ENCODE measurements at places on chromosomes 5 and 9.

DNA sequence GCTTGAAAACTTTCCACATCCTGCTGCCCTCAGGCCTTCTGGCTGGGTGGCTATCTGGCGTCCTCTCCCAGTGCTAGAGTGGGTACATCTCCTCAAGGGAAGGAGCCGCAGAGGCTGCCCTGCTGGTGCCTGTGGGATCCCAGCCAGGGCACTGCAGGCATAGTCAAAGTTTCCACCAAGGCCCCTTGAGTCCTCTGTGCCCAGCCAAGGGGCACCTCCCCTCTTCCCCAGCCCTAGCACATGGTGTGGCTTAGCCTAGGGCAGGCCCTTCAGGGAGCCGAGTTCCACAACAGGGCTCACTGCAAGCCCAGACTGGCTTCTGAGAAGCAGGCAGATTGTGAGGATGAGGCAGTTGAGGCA is 103.2 kb downstream of the RGS3 start:
- no peak for DNase-seq

- DNase-seq = peak; percentile 72
Measured at GRCh38 chr5:61319388-61320146, 12.5 kb upstream of the ZSWIM6 start.

- DNase-seq = no peak
Measured at GRCh38 chr5:179321206-179321987, 23.9 kb downstream of the ADAMTS2 start.

DNA sequence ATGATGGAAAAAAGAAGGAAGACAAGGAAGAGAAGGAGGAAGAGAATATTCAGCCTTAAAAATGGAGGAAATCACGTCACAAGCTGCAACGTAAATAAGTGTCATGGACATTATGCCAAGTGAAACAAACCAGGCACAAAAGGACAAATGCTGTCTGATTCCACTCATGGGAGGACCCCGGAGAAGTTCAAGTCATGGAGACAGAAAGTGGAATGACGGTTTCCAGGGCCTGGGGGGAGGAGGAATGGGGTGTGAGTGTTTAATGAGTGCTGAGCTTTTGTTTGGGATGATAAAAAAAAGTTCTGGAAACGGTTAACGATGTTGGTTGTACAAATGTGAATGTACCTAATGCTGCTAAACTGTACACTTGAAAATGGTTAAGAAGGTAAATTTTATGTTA is 439.5 kb downstream of the GADD45G start:
- DNase-seq = no peak

- DNase-seq = no peak
Measured at GRCh38 chr5:142839711-142840346, 69.7 kb downstream of the ARHGAP26 start.

DNA sequence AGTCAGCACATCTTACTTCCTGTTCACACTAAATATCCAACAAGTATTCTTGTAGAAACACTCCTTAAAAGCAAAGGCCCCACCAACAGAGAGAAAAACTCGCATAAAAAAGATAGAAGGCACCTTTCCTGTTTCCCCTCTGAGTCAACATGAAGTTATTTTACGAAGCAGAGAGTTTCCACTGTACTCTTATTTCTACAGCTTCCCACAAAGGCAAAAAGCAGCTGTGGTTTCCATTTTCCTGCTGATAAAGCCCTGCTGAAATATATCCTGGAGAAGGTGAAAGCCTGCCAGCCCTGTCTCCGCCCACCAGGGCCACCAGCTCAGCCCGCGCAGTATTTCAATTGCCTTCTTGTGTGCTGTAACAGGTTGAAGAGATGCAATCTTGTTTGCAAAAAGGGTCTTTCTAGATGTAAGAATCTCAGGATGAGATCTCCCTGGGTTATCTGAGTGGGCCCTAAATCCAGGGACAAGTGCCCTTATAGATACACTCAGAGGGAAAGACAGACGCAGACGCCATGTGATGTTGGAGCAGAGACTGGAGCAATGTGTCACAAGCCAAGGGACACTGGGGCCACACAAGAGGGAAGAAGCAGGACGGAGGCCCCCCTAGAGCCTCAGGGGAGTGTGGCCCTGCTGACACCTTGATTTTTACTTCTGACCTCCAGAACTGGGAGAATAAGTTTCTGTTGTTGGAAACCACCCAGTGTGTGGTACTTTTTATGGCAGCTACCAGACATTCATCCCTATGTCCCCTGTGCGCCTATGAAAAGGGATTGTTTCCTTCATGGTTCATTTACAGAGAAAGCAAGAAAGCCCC is 19.9 kb downstream of the SEMA4D start:
- peak; percentile 71 for DNase-seq

DNA sequence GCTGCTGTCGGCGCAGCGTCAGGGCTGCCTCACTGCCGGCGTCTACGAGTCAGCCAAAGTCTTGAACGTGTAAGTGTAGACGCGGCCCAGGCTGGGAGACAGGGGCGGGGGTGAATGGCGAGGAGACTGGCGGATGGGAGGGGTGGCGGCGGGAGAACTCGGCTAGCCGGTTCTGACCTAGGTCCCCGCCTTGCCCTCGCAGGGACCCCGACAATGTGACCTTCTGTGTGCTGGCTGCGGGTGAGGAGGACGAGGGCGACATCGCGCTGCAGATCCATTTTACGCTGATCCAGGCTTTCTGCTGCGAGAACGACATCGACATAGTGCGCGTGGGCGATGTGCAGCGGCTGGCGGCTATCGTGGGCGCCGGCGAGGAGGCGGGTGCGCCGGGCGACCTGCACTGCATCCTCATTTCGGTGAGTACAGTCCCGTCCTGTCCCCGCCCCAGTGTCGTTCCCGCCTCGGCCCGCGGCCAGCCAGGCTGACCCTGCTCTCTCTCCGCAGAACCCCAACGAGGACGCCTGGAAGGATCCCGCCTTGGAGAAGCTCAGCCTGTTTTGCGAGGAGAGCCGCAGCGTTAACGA is 745 bp downstream of the GADD45G start:
- peak; percentile 67 for DNase-seq

All from stimulated activated naive CD8-positive, alpha-beta T cell treated with anti-CD3 and anti-CD28 coated beads, Interleukin-15, amount 100 ng/mL, for 72 hours (primary cell).